Activated CD8-positive, alpha-beta memory T cell treated with anti-CD3 and anti-CD28 coated beads for 1 hour (primary cell): ENCODE measurements at places on chromosomes 2 and 18.

DNA sequence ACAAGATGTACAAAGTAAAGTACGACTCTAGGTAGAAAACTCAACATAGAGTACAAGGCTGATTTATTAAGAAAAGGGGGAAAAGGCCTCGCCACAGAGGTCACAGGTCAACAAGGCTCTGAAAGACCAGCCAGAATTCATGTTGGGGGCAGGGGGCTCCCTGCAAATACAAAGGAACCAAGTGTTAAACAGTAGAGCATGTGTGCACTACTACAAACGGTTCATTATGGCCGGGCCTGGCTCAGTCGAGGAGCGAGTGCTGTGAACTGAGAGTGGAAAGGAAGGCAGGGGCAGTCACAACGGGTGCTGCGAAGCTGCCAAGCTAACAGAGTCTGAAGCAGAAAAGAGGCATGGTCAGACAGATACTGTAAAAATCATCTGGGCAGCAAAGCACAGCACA lies 77.1 kb downstream of the MBOAT2 start:
- no peak for DNase-seq

DNA sequence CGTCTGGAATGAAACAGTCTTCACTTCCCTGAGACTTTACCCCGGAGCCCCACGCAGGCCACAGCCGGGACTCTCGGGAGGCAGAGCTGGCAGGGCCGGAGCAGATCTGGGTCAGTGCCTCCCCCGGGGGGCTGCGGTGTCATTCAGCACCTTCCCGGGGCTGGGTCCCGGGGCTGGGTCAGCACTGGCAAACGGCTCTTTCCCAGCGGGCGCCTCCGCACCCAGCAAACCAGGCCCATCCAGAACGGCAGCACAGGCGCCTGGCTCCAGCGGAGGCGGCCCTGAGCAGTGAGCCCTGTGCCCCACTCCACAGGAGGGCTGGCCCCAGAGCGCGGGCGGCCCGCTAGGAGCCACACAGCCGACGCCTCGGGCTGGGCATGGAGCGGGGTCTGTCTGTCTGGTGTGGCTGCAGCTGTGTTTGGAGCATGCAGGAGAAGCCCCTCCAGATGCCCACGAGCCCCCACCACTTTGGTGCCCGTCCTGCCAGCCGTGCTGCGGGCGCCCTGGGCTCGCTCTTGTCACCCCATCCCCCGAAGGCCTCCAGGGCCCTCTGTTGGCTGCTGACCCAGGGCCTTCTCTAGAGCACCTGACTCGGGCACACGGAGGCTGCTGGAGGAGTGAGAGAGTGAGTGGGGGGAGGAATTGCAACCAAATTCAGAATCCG lies 132.1 kb upstream of the CTDP1 start:
- DNase-seq = no peak

GRCh38 chr2:120596990-120597594 lies 138.6 kb upstream of the GLI2 start:
- no peak for DNase-seq

- no peak for DNase-seq
Measured at GRCh38 chr2:197869501-197870111, 65.2 kb downstream of the PLCL1 start.

GRCh38 chr2:105468582-105469042 lies 69.8 kb upstream of the FHL2 start:
- DNase-seq = no peak
